ENCODE measurements at places on chromosomes 7 and 10.

DNA sequence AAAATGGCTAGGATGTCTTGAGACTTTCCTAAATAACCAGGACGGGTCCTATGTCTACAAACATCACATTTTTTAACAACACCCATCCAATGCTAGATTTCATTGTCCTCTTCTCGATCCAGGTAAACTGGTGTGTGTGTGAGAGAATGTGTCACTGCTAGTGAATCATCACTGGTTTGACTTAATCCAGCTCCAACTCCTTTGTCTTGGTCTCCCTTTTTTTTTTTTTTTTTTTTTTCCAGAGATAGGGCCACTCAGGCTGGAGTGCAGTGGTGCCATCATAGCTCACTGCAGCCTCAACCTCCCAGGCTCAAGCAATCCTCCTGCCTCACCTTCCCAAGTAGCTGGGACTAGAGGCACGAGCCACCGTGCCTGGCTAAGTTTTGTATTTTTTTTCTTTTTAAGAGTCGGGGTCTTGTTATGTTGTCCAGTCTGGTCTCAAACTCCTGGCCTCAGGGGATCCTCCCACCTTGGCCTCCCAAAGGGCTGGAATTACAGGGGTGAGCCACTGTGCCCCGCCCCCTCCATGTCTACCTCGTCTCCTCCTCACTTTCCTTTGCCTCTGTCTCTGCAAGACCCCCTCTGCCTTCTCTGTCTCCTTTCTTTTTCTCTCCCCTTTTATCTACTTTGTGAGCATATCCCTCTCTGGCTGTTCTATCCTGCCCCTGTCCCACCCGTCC, 2.2 kb upstream of the UFSP1 start:
- DNase-seq = no peak

DNA sequence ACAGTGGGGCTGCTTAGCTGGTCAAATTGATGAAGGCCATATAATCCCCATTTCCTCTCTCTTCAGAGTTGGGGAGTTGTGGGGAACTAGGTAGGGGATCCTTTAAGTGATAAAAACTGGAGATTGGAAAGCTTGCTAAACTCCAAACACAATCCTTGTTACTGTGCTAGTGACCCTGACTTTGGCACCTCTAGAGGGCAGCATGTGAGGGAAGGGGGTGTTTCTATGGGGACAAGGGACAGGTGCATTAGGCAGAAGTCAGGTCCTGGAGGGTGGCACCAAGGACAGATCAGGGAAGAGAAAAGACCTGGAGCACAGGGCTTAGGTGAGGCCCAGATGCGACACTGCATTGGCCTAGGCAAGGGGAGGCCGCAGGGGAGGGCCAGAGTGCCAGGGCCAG, 66.9 kb downstream of the CDHR3 start:
- DNase-seq = no peak

DNA sequence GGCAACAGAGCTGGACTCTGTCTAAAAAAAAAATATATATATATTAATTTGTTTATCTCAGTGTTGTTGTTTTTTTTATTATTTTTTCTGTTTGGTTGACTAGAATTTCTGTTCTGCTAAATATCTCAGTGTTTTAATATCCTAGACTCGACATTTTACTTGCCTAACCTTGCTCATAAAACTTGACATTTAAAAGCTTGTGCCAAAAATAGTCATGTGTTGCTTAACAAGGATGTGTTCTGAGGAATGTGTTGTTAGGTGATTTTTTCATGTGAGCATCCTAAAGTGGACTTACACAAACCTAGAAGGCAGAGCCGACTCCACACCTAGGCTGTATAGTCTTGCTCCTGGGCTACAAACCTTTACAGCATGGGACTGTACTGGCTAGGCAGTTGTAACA, 23.1 kb downstream of the NRBF2 start:
- no peak for DNase-seq

DNA sequence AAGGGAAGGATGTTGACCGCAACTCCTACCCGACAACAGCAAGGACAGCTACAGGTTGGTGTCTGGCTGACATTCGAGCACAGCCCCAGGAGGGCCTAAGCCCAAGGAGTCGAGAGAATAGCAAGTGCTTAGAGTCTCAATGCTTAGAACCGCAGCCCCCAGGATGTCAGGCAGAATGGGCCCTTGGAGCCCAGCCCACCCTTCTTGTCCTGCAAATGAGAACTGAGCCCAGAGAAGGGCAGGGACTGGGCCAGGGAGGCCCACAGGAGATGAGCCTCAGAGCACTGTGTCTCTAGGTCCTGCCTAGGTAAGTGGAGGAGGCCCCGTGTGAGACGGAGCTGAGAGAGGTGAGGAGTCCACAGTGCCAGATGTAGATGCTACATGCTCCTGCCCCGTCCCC, 173.3 kb upstream of the ZMIZ1 start:
- no peak for DNase-seq

DNA sequence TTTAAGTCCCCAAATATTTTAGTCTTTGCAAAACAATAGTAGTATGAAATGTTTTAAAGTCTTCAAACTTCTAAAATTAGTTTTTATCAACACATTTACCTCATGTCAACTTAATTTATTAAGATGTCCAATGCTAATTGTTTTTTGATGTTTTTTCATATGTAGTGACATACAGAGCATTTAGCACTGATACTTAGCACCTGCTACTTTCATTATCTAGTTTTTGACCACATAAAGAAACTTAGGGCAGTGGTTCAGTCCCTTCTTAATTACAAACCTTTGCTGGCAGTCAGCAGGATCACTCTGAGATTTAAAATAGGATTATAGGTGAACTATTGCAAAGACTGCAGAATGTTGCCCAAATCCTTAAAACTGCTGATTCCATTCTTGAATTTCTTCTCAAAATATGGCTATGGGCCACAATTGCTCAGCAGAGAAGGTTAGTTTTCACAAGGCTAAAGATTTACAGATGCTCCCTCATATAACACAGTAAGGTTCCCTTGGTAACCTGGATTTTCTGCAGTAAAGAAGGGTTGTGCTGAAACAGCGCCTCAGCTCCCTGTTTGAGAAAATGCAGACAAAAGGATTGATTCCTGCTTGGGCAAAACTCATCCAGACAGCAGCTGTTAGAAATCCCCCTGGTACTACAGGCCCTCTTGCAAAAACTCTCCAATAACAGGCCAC, 3.4 kb downstream of the GPR85 start:
- peak; percentile 87 for DNase-seq

DNA sequence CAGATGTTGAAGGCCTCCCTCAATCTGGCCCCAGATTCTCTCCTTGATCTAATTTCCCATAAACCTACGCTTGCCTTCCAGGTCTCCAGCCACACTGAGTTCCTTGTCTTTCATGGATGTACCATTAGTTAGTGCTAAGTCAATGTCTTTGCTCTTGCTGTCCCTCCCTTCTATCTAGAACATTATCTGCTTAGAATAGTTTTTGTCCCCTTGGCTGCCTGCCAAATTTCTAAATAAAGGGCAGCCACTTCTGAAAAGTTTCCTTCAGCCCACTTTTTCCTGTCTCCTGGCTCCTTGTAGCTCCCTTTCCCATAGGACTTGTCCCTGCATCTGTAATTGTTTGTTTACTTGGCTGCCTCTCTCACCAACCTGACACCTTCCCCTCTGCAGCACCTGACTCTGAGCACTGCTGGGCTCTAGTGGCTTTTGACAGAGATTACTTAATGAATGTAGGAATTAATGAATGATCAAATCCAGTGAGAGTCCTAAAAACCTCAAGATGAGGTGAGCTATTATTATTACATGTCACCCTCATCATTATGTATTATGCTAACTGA, 58.3 kb downstream of the CXCL12 start:
- no peak for DNase-seq

DNA sequence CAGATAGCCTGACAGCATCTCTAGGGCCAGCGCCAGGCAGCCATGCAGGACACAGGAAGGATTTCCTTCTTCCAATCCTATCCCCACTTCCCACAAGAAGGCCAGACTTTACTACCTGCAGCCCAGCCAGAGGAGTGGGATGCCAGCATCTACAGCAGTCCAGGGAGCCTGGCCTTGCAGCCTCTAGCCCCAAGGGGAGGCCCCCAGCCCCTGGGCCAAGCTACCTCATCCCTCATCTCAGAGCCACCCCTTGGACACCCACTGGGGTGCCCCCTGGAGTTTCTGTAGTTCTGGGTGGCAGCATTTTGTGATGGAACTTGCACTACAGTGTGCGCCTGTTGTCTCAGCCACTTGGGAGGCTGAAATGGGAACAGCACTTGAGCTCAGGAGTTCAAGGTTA, 170.8 kb upstream of the PODXL start:
- no peak for DNase-seq

DNA sequence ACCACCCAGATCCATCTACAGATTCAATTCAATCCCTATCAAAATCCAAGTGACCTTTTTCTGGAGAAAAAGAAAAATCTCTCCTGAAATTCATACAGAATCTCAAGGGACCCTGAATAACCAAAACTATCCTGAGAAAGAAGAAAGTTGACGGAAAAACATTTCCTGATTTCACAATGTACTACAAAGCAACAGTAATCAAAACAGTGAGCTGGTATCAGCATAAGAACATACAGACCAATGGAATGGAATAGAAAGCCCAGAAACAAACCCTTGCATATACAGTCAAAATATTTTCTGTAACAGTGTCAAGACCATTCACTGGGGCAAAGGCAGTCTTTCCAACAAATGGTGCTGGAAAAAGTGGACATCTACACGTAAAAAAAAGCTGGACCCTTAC, 89.9 kb downstream of the JMJD1C start:
- no peak for DNase-seq
